Astrocyte (in vitro differentiated cells and primary cell): ENCODE measurements at places on chromosomes 6 and 20.

DNA sequence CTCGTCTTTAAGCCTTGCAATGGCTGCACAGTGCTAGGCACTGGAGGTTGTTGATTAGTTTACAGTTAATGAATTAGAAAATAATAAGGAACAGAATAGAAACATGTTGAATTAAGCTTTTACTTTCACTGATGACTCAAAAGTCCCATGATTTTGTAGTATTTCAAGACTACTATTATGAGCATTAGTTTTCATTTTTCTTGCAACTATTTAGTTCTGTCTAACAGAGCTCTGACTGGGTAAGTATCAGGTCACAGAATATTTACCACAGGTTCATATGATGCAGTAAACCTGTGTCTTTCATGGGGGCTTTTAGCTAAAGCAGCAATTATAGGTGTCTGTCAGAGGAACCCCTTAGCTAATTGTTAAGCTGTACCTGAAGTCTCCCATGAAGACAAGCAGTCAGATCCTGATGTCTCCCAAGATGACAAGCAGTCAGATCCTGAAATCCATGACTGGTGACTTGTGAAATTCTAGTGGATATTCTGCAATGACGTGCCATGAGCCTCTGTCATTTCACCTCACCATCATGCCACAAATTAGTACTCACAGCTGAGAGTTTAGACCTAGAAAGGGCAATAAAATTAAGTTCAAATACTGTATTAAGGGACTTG, 8.2 kb upstream of the GPR31 start:
- no peaks in the 10 kb centered on the region for H3K36me3 ChIP-seq
- no peak overlapping the region for H3K27ac ChIP-seq
- H3K4me3 ChIP-seq: no peak overlapping the region
- no peaks in the 10 kb centered on the region for H3K27me3 ChIP-seq
- no peaks in the 10 kb centered on the region for H3K4me1 ChIP-seq
- DNase-seq: no peak

DNA sequence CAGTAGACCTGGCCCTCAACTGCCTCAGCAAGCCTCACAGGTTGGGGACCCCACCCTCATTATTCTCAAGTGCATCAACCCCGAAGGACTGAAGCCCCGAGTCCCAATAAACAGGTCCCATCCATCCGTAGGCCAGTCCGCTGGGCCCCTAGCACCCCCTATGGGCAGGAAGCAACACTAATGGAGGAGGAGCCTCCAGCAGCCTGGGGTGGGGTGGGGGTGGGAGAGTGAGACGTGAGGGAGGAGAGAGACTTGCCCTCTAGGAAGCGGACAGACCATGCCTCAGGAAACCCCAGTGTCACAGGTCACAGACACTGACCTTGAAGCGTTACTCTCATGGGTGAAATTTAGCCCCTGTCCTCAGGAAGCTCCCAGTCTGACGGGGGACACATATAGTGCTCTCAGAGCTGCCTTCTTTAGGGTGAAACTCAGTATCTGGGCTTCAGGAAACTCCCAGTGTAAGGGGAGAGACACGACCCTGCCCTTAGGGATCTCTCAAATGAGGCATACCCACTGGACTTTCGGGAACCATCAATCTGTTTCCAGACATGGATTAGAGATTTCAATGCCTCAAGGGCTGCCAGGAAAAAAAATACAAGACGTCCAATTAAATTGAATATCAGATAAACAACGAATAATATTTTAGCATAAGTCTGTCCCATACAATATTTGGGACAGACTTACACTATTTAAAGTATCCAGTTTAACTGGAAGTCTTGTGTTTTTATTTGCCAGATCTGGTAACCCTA, 125.8 kb downstream of the MRPL14 start:
- H3K4me3 ChIP-seq: no peak overlapping the region
- peaks cover 31% of the 10 kb centered on the region for H3K4me1 ChIP-seq
- no peaks in the 10 kb centered on the region for H3K27me3 ChIP-seq
- H3K36me3 ChIP-seq: no peaks in the 10 kb centered on the region
- DNase-seq: no peak

DNA sequence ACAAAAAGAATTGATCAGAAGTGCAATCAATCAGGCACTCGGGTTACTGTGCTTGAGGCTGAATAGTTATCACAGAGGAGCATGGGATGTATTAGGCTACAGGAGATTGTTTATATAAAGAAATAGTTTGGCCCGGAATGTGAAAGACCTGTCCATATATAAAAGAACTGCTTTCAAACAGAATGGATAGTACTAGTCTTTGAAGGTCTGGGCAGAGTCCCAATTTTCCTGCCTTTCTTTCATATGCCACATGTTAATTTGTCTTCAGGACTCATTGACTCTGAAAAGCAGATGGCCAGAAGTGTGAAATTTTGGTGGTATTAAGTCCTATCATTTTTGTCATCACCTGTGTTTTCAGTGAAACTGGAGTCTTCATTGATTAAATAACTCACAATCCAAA, 314.5 kb downstream of the EYA4 start:
- no peak overlapping the region for H3K27ac ChIP-seq
- peaks cover 17% of the 10 kb centered on the region for H3K4me1 ChIP-seq
- no peak overlapping the region for H3K4me3 ChIP-seq
- no peaks in the 10 kb centered on the region for H3K36me3 ChIP-seq
- no peaks in the 10 kb centered on the region for H3K27me3 ChIP-seq

- H3K27me3 ChIP-seq: no peaks in the 10 kb centered on the region
- no peak overlapping the region for H3K4me3 ChIP-seq
- H3K36me3 ChIP-seq: no peaks in the 10 kb centered on the region
- DNase-seq: peak; percentile 26
- H3K4me1 ChIP-seq: peaks cover 22% of the 10 kb centered on the region
These were observed 4.5 kb upstream of the CD109 start for GRCh38 chr6:73691512-73691911.

DNA sequence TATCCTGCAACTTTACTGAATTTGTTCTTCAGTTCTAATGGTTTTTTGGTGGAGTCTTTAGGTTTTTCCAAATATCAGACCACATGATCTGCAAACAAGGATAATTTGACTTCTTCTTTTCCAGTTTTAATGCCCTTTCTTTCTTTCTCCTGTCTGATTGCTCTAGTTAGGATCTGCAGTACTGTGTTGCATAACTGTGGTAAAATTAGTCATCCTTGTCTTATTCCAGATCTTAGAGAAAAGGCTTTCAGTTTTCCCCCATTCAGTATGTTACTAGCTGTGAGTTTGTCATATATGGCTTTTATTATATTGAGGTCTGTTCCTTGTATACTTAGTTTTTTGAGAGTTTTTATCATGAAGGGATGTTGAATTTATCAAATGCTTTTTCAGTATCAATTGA, 4.3 kb downstream of the MICA start:
- peaks cover 27% of the 10 kb centered on the region for H3K4me1 ChIP-seq
- no peak overlapping the region for H3K4me3 ChIP-seq
- H3K27ac ChIP-seq: no peak overlapping the region
- peaks cover 4% of the 10 kb centered on the region for H3K36me3 ChIP-seq
- DNase-seq: peak; percentile 75

DNA sequence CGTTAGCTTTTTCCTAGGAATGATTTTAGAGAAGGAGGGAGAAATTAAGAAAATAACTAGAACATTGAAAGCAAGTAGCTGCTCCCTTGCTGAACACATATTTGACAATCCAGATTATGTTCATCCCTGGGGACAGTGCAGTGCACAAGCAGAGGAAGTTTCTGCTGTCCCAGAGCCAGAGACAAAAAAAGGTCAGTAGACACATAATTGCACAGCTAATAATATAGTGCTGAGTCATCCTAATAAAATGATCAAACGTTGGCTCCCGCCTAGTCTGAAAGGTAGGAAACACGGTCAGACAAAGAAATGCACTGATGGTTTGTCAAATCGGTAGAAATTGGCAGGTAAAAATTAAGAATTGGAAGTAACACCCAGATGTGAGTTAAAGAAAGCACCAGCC, 21.7 kb upstream of the SSTR4 start:
- no peaks in the 10 kb centered on the region for H3K4me1 ChIP-seq
- no peak overlapping the region for H3K4me3 ChIP-seq
- no peak overlapping the region for H3K27ac ChIP-seq
- peaks cover 2% of the 10 kb centered on the region for H3K27me3 ChIP-seq
- no peak for DNase-seq
